ENCODE measurements at places on chromosomes 2 and 18.

GRCh38 chr18:41814651-41815050, 140.4 kb upstream of the PIK3C3 start:
- no peak for DNase-seq

DNA sequence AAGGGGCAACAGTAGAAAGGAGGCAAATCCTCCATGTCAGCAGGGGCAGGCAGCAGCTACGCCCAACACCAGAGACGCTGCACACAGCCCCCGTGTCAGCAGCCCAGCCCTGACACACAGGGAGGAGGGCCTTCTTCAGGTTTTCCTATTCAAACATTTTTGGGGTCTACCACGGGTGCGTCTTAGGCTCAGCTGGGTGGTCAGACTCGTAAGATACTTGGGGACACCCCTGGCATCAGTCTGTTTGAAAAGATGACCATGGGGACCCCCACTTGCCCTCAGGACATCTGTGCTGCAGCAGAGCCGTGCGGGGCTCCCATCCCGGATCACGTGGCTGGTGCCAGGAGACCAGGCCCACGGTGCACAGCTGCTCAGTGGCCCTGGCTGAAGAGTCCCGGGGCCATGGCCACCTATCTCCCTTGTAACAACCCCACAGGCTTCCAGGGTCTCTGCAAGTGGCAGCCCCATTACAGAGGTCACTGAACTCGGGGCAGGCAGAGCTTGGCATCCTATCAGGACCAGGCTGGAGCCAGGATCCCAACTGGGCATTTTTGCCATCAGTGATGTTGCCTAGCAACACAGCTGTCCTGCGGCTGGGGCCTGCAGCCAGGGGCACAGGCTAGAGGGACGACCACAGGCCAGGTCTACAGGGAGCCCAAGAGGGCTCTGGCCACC, 82.5 kb downstream of the EDAR start:
- no peak for DNase-seq

DNA sequence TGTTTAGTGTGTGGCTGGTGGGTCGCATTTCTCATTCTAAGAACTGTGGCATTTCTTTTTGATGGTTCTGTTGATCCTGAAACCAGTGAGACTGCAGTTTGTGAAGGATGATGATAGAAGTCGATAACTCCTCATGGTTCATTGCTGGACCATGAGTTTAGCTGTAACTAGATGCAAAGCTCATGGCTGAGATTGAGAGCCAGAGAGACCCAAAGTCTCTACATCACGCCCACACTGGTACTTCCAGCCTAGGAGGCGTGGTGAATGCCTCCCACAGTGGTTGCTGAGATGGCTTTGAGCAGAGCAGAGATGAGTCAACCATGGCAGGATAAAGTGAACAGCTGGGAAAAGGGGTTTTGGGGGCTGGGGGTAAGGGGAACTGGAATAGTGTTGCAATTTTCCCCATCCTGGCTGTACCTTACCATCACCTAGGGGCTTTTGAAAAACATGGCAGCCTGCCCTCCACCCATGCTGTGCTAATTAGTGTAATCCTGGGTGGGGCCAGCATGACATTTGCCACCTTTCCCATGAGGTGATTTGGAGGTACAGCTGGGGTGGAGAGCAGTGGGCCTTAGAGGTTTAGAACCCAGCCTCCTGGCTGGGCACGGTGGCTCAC, 24.1 kb downstream of the INPP4A start:
- DNase-seq = peak; percentile 61

GRCh38 chr2:46315103-46315890, 18.1 kb downstream of the EPAS1 start:
- DNase-seq = peak; percentile 13

- DNase-seq = no peak
These were observed 88.4 kb upstream of the TMEM247 start for GRCh38 chr2:46390901-46391395.

DNA sequence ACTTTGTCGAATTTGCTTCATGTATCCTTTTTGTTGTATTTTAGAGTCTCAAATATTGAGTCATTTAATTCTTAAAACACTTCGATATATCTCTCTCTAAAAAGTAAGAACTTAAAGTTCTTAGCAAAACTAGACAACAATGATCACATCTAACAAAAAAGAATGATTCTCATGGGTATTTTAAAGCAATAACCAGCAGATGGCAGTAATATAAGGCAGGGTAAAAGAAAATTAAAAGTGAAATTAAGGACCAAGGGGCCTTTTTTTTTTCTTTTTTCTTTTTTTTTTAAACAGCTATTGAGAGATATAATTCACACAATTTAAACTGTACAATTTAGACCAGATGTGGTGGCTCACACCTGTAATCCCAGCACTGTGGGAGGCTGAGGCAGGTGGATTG, 9.9 kb upstream of the AOX1 start:
- no peak for DNase-seq

DNA sequence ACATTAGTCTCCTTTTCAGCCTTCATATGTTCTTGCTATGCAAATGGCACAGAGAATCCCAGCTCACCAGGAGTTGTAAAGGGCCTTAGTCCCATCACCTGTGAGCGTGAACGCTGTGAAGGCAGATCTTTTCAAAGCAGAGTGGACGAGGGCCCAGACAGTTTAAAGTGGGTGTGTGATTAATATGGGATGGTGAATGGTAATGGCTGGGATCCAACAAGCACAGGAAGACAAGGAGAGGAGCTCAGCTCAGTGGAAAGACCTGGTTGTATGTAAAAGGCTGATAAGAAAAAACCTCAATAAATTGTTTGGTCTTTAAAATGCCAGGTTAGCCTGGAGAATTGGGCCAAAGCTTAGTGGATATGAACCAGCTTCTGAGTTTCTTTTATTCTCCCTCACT, 326.2 kb downstream of the NYAP2 start:
- no peak for DNase-seq

DNA sequence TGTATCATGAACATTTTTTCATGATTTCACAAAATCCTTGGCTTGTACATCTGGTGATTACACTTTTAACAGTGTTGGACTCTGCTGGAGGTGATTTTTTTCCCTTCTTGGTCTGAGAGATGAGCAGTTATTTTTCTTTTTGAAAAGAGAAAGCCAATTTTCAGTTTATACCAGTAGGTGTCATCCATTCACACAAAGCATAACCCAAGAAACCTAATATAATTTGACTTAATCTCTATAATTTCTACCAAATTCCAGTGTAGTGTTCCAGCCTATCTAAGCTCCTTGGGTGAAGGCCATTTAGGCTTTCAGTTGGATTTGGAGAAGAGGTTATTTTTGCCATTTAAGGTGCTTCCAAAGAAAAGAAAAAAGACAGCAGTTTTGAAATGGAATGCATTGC, 7.7 kb upstream of the ICOS start:
- DNase-seq = no peak

GRCh38 chr18:63346480-63347183, 20.4 kb downstream of the KDSR start:
- no peak for DNase-seq

DNA sequence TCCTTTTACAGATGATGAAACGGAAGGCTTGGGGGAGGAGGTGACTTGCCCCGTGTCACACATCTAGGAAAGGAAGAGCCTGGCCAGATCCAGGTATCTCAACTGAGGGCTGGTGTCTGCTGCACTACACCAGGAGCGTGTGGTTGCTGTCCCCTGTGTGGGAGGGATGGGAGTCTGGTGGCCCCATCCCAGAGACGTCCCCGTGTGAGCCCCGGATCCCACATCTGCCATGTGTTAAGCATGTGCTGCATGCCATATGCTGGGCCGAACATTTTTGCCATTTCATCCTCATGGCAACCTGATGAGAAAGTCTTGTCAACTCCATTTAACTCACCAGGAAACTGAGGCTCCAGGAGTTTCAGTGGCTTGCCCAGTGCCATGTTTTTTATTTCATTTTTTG, 4.2 kb downstream of the GAREM2 start:
- no peak for DNase-seq

- DNase-seq = no peak
These were observed 147.8 kb downstream of the PMAIP1 start for GRCh38 chr18:60047556-60047955.

DNA sequence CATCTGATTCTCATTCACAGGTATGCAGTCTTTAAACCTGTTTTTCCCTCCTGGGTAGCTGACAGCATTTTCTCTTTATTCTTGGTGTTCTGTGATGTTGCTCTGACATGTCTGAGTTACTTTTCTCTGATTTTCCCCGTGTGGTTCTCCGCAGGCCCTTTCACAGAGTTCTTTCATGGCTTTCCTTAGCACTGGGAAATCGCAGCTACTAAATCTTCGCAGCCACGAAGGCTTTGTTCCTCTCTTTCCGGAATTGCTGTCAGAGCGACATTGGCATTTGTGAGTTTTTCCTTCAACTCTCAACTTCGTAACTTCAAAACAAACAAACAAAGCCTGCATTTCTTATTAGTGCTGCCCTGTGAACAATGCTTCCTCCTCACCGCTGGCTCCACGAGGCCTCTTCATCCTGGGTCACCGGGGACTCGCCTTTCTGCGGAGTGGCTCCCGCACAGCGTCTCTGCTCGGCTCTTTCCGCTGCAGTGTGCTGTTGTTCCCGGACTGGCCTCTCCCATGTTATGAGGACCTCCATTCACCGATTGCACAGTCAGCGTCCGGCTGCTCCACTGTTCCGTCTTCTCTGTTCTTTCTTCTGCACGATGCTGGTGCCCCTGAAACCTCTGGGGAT, 16.1 kb downstream of the COLEC11 start:
- DNase-seq = no peak

GRCh38 chr2:107078584-107078983, 192.6 kb upstream of the ST6GAL2 start:
- no peak for DNase-seq

GRCh38 chr2:70939839-70940580, 4.3 kb downstream of the ATP6V1B1 start:
- no peak for DNase-seq

All from stimulated activated CD4-positive, alpha-beta T cell treated with anti-CD3 and anti-CD28 coated beads, Interleukin-2, amount 100 ng/mL, for 24 hours (primary cell).